ENCODE measurements at places on chromosomes 12 and 14. TPM values are rescaled to one million over a fixed set of nuclear protein-coding genes. Genes with fewer than 3 reads are reported as not detected.

GRCh38 chr12:130947028-130947613 lies 6.6 kb upstream of the ADGRD1 start:
- DNase-seq, result no peak

DNA sequence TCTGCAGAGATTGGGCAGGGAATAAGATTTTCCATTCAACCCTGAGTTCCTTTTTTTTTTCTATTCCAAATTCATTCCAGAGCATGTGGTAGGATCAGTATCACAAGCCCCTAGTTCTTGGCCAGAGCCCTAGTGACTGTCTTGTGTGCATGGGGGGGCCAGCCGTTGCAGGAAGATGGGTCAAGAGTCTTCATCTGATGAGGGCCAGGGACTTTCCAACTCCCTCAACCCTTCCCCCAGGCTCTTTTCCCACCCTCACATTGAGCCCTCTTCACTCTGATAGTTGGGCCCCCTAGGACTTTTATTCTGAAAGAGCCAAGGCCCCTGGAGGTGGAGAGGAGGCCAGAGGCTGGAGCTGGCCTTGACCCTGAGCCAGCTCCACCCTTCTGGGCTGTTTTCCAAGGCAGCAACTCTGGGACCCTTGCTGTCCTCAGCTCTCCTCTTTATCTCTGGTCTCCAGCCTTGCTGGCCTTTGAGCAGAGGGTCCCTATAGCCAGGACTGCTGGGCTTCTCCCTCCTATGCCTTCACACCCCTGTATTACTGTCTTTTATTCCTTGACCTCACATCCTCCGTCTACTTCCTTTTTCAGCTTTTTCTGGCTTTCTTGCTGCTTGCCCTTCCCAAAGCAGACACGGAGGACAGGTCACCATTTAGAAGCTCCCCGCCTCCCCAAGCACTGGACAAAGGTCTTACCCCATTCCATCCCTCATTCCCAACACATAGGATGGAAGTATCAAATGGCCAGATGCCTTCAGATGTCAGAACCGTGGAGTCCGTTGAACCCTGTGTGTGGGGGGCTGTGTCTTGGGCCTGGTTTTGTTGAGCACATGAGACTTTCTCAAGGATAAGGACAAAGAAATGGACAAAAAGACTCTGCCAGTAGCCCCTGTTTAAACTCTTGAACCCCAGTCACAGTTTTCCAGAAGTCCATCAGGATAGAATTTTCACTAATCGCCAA lies 5.6 kb downstream of the RBP5 start:
- DNase-seq, result no peak

GRCh38 chr12:5827591-5827990 lies 117.5 kb downstream of the ANO2 start:
- peak; percentile 63 for DNase-seq

DNA sequence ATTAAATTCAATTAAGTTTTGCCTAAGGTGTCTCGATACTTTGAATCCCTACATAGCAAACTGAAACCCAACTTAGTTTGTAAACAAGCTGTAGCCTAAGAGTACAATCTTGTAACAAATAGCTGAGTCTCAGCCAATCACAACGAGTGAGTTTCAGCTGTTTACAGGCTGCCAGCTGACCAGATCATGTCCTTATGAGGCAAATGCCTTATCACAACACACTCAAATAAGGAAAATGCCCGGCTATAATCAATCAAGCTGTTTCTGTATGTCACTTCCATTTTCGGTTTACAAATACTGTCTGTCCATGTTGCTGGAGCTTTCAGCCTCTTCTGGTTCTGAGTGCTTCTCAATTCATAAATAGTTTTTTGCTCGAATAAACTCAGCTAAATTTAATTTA lies 943.8 kb downstream of the SLC16A7 start:
- no peak for DNase-seq

PCBP2 gene
- 1,184 TPM for total RNA-seq

DNA sequence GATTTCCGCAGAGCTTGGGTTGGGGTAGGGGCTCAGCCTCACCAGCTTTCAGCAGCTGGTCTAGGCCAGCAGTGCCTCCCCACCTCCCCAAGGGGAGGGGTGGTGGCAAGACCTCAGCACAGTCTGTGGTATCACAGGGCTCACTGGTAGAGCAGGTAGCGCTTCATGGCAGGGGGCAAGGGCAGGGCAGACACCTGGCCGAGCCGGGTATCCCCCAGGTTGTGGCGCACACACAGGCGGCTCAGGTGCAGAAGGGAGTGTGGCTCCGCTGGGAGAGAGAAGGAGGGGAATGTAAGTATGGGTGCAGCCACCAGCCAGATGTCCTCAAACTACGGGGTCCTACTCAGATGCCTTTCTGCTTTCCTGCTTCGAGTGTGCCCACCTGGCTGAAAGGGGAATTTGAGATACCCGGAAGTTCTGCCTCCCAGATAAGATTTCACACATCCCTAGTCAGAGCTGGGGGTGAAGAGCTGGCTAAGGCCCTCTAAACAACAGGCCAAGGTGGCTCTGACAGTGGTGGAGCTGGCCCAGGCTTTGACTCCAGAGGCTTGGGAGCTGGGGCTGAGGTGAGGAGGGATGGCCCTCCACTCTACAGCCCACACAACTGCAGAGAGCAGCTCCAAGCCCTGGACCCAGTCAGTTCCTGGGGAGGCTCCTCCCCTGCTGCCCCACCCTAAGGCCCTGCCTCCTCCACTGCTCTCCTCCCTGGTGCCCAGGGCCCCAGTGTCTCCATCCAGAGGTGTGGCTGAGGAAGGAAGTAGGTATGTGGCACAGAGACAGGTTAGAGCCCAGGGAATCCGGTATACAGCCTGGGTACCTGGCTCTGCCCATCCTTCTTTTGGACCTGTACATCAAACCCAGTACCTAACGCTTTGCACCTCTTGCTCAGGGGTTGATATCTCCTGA lies 1.8 kb downstream of the SPSB2 start:
- peak; percentile 64 for DNase-seq

GABARAPL1 gene
- total RNA-seq, result 53.4 TPM

DNA sequence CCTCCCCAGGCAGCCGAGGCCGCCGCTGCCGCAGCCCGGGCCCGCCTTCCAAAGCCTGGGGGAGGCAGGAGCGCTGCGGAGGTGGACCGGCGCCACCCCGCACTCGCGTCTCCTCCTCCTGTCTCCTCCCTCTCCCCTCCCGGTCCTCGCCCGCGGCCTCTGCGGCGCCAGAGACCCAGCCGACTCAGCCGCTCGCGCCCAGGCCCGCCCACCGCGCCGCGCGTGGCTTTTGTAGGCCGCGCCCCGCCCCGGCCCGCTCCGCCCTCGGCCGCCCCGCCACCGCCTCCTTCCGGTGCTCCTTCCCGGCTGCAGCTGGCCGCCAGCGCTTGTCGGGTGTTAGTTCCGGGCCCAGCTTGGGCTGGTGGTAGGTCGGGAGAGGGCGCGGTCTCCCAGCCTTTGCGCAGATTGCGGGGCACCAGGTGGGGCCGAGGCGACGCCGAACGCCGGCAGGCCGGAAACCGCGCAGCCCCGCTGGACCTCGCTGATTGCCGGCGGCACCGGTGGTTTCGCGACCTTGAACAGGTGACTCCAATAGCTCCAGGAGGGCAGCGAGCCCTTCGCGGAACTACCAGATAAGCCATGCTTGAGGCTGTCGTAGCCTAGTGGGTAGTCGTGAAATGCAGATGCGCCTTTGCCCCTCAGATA lies at the start of gene CAPRIN2:
TSS of gene CAPRIN2 (minus strand) at position 202 of the 645 bp plus-strand sequence. CDS start 1,431 bp downstream, outside the sequence.
- peak; percentile 99 for DNase-seq

- DNase-seq, result peak; percentile 26
Observed at GRCh38 chr14:104545151-104545941, 34.2 kb upstream of the C14orf180 start.

POTEM gene
- total RNA-seq, result not detected

DNA sequence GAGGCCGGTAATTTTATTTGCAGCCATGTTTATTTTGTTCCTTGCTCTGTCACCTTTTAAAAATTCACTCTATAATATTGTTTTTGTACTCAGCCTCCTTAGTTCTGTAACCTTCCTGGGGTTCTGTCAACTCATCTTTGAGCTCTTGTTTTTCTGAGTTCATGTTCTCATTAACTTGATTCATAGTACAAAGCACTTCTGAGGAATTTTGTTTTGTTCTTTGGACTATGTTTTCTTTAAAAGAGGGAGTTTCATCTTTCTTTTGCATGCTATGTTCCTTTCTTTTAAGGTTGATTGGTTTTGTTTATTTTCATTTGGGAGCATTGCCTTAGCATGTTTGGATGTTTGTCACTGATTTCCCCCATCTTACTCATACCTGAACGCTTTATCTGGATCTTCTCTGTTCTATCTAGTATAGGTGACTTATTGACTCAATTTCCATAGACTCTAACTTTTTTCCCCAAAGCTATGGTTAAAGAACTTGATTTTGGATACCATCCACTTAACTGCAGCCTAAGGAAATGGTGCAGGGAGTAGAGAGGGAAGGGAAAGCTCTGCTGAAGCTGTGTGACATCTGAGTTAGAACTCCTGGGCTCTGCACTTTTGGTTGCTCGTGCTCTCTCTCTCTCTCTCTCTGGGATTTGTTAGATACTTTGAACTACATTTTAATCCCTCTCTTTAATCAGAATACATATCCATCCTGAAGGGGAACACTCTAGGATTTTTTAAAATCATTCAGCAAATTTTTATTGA lies 268.5 kb downstream of the PAWR start:
- no peak for DNase-seq

DNA sequence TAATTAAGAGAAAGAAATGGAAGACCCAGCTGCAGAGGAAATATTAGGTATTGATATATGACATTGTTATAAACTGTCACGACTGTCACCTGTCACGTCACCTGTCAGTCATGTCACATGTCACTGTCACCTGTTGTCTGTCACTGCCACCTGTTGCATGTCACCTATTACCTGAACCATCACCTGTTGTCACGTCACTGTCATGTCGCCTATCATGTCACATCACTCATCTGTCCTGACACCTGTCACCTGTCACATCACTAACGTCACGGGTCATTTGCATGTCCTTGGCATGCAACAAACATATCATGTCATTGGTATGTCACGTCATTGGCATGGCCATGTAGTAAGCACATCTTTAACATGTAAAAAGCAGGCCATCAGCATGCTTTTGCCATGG lies 26.6 kb upstream of the TESC start:
- DNase-seq, result no peak

- DNase-seq, result peak; percentile 85
Observed at GRCh38 chr12:95548539-95549391, 2.5 kb downstream of the USP44 start.

- DNase-seq, result no peak
Observed at GRCh38 chr14:34426313-34427295, 35.4 kb downstream of the SPTSSA start.

- no peak for DNase-seq
Observed at GRCh38 chr14:51715742-51716141, 64.0 kb downstream of the FRMD6 start.

- DNase-seq, result no peak
Observed at GRCh38 chr12:51364001-51364400, 17.5 kb upstream of the CELA1 start.

- DNase-seq, result no peak
Observed at GRCh38 chr14:88069677-88070076, 64.7 kb downstream of the GPR65 start.

DNA sequence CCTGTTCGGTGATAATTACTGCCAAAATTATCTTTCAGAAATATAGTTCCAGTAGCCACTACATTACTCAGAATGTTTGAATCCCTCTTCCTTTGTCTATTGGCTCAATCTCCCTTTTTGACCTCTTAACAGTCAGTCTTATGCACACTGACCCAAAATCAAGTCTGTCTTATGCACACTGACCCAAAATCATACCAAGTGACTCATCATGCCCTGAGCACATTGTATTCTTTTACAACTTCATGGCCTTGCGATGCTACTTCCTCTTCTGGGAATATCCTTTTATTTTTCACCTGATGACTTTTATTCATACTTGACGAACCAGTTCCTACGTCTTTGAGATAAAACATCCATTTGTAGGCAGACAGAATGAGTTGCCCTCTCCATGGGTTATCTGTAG lies 182.3 kb downstream of the NPAS3 start:
- no peak for DNase-seq

DNA sequence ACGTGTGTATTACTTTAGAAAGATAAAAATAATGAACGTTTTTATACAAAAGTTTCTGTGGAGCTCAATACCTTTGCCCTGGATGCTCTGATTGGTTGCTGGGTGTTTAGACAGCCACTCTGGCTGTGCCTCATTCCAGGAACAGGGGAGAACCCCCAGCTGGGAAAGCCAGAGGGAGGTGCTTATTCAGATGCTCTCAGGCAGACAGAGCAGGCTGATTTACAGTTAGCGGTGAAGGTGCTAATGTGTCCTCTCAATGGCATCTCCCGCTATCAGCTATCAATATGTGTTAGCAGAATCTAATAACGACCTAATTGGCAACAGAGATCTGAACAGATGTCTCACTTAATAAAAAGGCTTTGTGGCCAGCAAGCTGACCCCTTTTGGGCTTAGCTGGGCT lies 402.3 kb downstream of the NUAK1 start:
- DNase-seq, result no peak

GRCh38 chr14:91330856-91331255 lies 86.4 kb upstream of the GPR68 start:
- no peak for DNase-seq

DNA sequence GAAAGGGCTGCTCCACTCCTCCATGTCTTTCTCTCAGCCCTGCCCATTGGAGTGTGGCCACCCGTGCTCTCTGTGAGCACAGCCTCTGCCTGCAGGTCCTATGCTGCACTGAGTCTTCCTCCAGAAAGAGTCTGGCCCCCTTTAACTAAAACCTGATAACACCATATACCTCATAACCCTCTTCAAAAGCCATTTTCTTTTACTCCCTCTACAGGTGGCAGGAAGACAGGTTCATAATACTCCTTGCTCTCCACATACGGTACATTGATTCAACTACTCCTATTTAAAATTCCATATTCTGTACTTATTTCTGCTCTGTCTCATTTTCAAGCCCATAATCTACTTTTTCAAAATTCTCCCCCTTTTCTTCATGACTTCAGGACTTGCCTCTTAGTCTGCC lies 144.0 kb downstream of the HELB start:
- no peak for DNase-seq
